ENCODE measurements at places on chromosomes 7 and 10. TPM values are rescaled to one million over a fixed set of nuclear protein-coding genes. Genes with fewer than 3 reads are reported as not detected.
A peak's percentile ranks its signal among the peaks of the same experiment; 100 is the strongest.

GRCh38 chr10:28359334-28359733, 56.5 kb upstream of the MPP7 start:
- DNase-seq = peak; percentile 30

DNA sequence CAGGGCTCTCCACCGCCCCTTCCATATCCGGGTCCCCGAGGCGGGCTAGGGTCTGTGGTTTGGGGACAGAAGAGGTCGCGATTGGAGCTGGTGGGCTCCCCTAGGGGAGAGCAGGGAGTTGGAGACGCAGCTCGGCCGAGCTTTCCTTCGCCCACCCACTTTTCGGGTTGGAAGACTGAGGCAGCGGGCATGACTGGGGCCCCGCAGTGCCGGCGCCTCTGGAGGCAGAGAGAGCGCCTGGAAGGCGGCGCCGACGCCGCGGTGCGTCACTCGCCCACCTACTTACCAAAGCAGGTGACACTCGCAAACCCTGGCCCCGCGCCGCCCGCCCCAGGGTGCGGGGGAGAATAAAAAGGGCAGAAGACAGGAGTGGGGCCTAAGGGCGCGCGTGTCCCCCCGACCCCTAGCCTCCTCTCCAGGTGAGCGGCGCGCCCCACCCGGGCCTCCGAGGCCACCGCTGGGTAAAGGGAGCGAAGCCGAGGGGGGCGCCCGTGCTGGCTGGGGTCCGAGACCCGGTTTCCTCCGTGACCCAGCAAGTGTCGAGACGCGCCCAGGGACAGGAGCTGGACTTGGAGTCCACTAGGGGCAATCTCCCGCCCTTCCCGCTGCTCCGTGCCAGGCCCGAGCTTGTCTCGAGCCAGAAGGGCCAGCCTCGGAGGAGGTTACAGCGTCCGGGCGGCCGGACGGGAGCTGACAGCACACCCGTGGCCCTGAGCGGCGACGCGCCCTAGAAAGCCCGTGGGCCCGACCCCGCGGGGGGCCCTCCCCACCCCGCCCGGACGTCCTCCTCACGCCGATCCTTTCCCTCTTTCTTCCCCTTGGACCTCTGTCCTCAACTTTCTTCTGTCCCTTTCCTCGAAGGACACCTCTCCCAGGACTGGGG, 34.4 kb upstream of the GRID1 start:
- peak; percentile 34 for DNase-seq

The CALML5 gene
- not detected for total RNA-seq

DNA sequence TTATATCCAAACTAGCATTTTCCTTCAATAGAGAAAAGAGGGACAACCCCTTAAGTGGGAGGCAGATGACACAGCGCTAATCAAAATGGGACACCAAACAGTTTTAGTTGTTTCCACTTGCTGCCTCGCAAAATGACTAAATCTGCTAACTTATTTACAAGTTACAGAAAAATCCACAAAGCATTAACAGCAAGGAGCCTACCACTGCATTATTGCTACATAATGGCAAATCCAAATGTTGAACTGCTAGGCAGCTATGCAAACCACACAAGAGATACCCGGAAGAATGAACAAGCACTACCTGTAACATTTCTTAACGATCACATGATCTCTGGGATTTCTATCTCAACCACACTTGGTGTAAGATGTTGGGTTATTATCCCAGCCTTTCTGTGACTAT, 96.7 kb downstream of the SFMBT2 start:
- no peak for DNase-seq

GRCh38 chr7:94561841-94562514, 52.4 kb downstream of the CASD1 start:
- peak; percentile 28 for DNase-seq

DNA sequence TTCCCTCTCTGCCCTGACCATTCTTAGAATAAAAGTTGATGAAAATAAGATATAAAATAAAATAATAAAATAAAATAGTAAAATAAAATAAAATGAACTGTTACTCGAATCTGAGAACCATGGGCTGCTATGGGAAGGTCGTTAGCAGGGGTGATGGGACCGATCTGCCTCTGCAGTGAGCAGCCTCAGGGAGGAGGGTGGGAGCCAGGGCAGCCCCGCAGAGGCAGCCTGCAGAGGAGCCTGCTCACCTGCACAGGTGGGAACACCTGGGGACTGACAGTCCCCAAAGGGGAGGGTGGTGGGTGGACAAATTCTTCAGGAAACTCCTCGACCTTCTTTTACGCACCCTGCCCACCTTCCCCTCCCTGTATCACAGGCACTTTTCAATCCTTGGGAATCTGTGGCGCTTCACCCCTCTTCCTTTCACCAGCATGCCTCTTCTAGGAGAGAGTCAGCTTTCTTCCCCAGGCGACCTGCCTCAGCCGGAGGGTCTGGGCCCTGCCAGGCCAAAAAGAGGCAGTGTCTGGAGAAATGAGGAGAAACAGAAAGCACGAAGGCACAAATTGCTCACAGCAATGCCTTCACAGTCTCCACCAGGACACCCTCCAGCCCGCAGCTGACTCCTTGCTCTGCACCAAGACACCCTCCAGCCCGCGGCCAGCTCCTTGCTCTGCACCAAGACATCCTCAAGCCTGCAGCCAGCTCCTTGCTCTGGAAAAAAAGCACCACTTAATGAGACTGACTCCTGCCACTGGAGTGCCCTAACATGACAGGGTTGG, 368.4 kb upstream of the SHH start:
- DNase-seq = no peak

DNA sequence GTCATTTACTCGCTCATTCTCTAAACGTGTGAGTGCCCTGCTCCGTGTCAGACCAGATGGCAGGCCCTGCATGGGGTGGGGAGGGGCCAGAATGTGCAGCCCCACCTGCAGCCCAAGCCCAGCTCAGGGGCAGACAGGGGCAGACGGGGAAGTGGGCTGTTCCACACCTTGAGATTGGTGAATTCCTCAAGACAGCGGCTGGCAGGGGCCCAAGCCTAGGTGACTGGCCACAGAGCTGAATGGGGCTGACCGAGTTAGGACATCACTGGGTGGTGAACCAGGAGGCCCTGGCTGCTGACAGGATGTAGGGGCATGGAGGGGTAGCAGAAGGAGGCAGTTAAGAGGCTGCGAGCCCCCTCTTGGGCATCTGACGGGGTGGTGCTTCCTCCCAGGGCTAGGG, 79.1 kb downstream of the MGMT start:
- no peak for DNase-seq

The ADAMTS14 gene
- 1.4 TPM for total RNA-seq

GRCh38 chr7:90850066-90850465, 253.9 kb downstream of the CDK14 start:
- no peak for DNase-seq

The LOXL4 gene
- 7.8 TPM for total RNA-seq

DNA sequence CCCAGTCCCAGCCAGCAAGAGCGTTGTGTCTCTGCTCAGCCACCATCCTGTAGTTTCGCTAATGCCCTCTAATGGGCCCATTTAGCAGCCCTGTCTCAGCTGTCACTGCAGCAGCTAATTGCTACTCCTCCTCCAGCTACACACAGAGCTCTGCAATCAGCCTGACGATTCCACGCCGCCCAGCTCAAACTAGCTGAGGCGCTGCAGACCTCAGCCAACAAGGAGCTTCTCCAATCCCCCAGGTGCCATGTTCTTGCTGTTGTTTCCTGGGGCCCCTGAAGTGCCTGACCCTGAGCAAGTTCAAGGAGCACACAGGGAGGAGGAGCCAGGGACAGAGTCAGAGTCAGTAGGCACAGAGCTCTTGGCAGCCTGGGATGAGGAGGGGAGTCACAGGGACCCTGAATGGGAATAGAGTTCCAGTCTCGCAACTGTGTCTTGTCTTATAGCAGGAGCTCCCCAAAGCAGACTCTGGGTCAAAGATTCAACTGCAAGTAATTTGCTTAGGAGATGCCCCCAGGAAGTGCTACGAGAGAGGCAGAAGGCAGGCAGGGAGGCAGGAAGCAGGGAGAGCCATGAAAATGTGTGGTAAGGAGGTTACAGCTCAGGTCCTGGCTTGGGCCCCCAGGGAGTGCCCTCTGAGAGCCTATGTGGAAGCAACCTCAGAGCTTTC, 135.8 kb upstream of the UNC5B start:
- DNase-seq = no peak

The PSTK gene
- total RNA-seq = 2.3 TPM

DNA sequence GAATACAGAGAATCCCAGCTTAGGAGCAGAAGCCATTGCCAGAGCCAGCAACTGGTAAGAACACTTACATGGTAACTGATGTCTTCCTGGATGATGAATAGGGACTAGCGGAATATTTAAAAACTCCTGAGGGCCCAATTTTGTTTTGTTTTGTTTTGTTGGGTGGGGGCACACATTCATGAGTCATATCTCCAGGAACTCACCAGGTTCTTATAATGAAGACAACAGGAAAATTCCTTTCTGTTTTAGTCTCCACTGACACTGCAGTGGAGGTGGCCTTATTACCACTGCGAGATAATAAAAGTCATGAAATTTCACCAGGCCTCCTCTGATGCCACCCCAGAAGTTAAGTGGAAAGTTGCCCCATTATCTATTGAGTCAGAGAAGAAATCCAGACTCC, 6.6 kb upstream of the CUZD1 start:
- peak; percentile 75 for DNase-seq

DNA sequence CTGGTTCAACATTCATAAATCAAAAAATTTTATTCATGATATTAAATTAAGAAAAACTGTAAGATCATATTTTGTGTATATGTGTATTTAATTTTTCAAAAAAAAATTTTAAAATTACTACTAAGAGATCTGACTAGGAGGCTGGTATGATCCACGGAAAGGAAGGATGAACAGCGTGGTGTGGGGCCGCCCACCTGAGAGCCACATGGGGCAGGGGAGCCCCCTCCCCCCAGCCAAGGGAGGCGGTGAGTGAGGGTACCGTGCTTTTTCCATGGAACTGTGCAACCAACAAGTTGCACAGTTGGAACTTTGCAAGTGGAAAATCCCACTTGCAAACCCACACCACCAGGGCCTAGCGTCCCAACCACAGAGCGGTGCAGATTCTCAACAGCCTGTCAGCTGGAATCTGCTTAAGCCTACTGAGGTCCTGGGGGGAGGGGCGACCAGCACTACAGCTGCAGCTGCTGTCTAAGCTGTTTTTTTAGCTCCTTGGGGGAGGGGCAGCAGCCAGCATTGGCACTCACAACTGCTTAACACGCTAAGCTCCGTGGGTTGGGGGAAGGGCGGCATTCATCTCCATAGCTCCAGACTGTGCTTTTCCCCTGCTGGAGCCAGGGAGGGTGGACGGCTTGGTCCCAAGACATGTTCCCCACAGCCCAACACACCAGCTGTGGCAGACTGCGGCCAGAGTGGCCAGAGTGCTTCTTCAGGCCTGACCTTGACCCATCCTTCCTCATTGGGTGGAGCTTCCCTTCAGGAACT, 94.2 kb upstream of the IGFBP3 start:
- DNase-seq = no peak

DNA sequence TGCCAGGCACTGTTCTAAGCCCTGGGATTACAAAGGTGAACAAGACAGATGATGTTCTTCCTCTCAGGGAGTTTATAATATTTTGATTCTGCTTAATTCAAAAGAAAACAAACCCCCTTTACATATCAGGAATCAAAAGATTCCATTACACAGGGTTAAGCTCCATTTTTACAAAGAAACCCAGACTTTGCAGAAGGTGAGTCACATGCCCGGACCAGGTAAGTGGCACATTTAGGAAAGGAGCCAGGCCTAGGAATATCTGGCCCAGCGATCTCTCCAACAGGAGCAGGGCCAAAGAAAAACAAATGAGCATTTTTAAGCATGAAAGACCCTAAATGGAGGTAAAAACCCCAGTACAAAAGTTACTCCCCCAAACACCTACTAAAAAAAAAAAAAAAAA, 1.1 kb downstream of the STN1 start:
- DNase-seq = peak; percentile 49

The FOXI2 gene
- total RNA-seq = not detected

The ATRNL1 gene
- not detected for total RNA-seq

The FRAT1 gene
- total RNA-seq = 4.1 TPM

- peak; percentile 83 for DNase-seq
These were observed 15.9 kb downstream of the PTPRE start for GRCh38 chr10:127922675-127923366.

DNA sequence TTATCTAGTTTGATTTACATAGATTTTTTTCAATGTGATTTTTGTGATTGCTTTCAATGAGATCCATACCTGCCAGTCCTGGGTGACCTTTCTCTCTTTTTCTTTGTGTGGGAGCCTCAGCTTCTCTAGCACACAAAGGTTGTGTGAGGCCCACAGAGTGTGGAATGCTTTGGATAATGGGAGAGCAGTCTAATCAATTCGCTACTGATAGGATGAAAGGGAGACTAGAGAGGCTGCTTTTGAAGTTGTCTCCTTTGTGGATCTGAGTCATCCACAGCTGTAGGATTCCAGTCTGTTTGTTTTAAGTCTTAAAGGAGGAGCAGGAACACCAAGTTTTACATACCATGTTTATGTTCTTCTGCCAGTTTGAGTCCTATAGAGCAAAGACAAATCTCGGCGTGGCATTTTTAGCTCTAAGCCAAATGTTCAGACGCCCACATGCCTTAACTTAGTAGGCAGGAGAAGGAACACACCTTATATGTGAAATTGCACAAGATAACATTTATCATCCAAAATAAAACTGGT, 330.0 kb downstream of the ARL4A start:
- peak; percentile 69 for DNase-seq

The NYAP1 gene
- total RNA-seq = 1.9 TPM

The IDI2 gene
- total RNA-seq = not detected

The CTAGE15 gene
- total RNA-seq = 1.3 TPM

- no peak for DNase-seq
These were observed 85.2 kb downstream of the CHCHD3 start for GRCh38 chr7:132996581-132997242.

GRCh38 chr10:86671419-86671818, 3.1 kb downstream of the LDB3 start:
- DNase-seq = peak; percentile 32
